ENCODE measurements at places on chromosomes 16 and 17.

DNA sequence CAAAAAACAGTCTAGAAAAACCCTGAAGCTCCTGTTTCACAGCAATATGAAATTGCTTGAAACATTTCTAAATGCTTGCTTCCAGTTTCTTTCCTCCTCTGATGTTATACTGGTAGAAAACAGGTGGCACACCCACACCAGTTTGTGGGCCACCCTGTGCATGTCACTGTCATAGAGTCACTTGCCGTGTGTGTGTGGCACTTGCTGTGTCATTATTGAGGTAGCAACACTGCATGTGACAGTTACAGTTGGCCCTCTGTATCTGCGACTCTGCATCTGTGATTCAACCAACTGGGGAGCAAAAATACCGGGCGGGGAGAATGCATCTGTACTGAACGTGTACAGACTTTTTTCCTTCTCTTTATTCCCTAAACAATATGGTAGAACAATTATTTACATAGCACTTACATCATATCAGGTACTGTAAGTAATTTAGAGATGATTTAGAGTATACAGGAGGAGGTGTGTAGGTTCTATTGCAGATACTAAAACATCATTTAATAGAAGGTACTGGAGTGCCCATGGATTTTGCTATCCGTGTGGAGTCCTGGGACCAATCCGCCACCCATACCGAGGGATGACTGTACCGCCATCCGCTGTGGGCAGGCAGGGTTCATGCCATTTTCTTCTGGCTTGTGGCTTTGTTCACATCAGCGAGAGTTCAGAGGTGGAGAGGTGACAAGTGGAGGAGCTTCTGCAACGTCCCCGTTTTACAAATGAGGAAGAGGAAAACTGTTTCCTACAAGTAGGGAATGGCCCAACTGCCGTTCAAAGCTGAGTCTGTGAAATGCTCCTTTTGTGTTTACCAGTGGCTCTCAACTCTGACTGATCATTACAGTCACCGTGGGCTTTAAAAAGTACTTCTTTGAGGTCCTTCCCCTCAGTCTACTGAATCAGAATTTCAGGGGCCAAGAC lies 373.7 kb downstream of the SNX29 start:
- no peak for DNase-seq

DNA sequence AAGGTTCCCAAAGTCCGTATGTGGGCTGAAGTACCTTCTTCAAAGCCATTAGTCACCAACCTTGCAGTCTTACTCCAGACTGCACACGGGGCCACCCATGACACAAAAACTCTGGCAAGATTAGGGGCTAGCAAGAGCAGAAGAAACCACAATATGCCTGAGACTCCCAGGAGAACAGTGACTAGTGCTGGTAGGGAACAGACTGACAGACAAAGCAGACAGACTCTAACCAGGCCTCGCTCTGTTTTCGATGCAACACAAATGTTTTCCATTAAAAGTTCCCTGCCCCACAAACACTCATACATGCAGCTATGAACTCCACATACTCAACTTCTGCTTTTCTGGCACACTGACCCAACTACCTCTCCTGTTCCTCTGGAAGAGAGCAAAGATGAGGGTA lies 102.2 kb downstream of the HIC1 start:
- DNase-seq = no peak

DNA sequence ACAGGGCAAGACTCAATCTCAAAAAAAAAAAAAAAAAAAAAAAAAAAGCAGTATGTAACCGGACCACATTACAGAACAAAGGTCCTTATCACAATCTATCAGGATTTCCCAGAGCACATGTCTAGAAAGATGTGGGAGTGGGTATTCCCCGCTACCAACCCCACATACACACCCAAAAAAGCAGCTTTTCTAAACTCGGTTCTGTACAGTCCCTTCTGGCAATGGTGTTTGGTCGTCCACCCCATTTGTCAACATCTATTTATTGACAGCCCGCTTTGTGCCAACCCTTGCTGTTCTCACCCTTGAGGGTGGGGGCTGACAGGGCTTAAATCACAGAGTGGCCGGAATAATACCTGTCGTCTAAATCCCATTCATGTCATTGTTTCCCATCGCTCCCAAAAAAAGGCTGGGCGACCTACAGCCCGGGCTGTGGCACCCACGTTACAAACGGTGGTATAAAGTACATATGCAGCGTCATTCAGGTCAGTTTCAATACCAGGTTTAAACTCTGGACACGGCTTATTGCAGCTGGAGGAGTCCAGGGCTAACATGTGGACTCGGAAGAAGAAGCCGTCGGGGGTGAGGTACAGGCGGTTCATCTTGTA lies 3.6 kb downstream of the C17orf58 start:
- DNase-seq = no peak

DNA sequence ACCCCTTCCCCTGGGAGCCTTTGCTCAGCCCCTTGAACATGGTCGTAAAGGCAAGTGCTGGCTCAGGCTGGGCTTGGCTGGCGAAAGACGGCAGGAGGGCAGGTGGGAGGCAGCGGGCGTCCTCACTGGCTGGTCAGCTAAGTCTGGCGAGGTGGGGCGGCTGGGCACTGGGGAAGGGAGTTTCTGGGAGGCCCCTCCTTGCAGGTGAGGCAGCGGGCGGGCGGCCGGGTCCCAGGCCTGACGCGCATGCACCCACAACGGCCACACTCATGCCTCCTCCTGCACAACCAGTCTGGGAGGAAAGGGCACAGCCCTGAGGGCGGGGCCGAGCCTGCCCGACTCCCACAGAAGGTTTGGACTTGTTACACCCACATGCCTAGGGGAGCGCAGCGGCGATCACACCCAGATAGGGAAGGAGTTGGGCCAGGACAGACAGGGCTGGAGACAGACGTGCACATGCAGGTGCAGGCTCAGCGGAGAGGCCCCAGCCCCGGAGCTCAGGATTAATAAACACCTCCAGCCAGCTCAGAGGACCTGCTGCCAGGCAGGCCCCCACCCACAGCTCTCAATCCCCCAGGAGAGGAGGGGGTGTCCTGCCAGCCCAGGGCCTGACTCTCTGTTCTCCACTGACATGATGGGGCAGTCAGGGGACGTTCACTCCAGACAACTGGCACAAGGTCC lies at the start of gene EVPL:
Gene EVPL (minus strand): TSS at position 148 of the 681 bp plus-strand sequence. CDS start 108 bp downstream, at position 40.
- DNase-seq = no peak

DNA sequence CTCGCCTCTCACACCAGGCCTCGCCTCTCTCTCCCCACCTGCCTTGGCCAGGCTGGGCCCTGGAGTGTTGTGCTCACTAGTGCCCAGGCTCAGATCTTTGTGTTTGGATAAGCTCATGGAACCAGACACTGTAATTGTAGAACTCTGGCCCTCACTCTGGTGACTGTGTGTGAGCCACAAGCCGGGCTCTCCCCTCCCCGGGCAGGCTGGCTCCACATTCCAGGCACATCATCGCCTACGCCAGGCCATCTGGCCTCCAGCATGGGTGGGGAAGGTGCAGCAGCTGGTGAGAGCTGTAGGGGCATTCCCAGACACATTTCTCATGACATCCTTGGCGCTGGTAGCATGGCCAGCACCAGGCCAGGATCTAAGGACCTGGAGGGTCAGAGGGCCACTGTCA lies 202.3 kb downstream of the RAB11FIP4 start:
- no peak for DNase-seq

DNA sequence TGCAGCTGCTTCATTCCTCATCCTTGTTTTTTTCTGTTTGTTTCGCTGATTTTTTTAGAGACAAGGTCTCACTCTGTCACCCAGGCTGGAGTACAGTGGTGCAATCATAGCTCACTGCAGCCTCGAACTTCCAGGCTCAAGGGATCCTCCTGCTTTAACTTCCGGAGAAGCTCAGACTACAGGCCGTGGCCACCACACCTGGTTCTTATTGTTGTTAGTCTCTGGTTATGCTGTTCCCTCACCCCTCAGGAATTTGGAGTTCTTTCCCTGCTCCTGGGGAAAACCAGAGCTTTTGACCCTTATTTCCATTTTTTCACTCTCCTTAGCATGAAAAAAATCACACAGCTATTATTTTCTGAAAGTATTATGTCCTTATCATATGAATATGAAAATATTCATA lies 1.8 kb downstream of the ODF4 start:
- DNase-seq = no peak

DNA sequence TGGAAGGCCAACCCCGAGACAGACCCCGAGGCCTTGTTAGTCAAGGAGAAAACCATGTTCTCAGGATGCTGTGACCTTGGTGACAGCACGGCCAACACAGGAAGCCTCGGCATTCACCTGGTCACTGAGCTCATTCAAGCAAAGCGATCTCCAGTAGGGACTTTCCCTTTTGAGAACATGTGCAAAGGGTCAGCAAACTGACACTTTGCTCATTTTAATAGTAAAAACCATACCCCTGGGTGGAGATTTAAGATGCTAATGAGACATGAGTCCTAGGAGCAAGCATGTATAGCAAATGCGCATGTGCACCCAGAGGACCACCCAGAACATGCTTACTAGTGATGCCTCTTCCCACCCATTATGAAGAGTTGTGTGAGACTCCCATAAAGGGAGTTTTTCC lies 5.7 kb upstream of the SULT1A2 start:
- DNase-seq = no peak

GRCh38 chr16:10693889-10694288 lies 841 bp downstream of the TEKT5 start:
- DNase-seq = no peak

GRCh38 chr17:74920306-74920620 lies 2.8 kb downstream of the USH1G start:
- no peak for DNase-seq

DNA sequence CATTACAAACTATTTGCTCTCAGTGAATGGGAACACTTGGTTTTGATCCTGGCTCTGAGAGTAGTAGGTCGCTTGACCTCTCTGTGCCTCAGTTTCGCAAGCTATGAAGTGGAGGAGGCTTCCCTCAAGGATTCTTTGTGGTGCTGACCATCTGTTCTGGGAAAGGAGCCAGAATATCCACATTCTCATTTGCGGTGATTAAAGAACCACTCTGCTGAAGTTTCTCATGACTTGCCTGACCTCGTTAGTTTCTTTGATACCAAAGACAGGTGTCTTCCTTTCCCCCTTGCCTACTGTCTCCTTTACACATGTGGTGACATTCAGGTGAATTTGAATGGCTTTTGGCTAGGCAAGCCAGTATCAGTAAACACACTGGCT lies 116.0 kb downstream of the SNX29 start:
- no peak for DNase-seq

DNA sequence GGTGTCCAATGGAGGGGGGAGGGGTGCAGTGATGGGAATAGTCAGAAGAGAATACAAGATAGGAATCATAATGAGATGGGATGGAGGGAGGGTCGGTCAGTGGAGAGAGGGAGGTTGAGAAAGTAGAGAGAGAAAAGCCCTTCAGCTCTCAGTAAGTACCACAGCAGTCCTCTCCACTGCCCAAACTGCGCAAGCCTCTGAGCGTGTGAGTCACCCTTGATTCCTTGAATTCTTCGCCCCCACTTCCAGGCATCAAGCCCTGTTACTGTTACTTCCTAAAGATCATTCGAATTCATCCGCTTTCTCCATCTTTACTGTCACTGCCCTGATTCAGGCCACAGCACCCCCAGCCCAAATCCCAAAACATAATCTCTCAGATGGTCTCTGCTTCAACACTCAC lies 2.5 kb downstream of the GUCY2D start:
- DNase-seq = no peak

- DNase-seq = no peak
These were observed 42.9 kb upstream of the IL21R start for GRCh38 chr16:27359051-27359450.

DNA sequence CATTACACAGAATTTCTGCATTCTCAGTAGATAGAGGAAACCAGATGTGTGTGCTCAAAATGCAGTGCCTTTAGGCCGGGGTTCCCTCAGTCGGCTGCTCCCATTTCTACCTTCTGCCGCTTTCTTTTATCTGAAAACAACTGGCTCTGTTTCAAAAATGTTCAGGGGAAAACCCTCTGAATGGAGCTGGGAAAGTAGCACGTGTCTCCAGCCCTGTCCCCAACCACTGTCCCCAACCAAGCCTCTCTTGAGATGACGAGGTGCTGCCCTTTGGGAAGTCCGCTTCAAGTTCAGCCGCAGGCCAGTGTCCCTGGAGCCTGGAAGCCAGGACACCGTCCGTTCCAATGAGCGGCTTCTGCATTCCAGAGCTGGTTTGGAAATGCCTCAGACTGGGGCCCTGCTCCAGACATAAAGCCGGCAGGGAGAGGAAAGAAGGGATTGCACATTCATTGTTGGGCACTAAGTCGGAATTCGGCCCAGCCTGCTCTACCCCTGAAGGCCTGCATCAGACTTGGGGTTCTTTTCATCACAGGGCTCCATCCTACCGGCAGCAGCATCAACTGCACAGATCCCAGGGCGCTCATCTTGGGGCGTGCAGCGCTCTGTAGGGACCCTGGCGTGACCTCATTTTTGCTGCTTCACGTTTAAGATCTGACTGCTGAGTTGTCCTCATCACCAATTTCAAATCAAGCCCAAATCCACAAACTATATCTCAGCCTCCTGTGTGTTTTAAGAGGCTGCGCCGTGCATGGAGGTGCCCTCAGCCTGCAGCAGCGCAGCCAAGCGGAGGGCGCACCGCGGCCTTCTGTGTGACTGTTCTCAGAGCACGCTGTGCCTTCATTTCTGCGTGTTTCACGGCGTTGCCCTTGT lies 111.3 kb downstream of the BANP start:
- DNase-seq = no peak

DNA sequence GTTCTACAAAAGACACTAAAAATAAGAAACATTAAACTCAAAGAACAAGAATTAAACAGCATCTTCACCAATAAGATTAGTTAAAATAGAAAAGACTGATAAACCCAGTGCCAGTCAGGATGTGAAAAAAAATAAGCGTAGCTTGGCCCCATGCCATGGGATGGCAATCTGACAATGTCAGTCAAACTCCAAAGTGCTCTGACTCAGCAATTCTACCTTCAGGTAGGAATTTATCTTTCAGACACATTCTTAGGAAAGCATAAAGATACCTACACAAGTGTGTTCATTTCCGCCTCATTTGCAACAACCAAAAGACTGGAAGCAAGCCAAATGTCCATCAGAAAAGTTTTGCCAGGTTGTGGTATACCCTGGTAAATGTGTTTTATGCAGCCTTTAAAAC lies 9.1 kb upstream of the MPO start:
- DNase-seq = no peak

DNA sequence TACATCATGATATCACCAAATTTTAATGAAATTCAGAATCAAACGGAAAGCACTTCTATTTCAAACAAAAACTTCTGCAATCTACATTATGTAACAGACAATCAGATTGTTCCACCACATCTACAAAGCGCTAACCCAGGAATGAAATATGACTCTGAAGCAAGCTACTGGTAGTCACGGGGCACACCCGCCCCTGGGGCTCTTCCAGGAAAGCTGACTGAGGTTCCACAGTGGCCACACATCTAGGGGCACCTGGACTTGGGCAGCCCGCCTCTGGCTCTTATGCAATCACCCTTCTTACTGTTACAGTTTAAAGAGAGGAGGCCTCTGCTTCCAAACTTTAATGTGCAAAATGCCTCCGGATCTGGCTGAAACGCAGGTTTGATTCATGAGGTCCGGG lies 27.5 kb downstream of the ZCCHC14 start:
- DNase-seq = no peak

DNA sequence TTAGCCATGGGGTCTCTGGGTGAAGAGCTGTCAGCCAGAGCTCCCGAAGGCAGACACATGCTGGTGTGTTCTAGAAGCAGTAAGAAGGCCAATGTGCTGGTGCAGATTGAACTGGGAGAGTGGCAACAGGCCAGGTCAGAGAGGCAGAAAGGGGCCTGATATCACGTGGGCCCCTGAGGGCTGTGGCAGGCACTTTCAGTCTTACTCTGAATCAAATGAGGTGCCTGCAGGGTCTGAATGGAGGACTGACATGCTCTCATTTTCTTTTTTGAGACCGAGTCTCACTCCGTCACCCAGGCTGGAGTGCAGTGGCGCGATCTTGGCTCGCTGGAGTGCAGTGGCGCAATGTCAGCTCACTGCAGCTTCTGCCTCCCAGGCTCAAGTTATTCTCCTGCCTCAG lies 293.8 kb downstream of the ABCC12 start:
- no peak for DNase-seq

All from activated T-cell treated with anti-CD3 and anti-CD28 coated beads for 4 hours (primary cell).